Muscle of arm (tissue), 14 donors: ENCODE measurements at places on chromosomes 3 and 15.

- DNase-seq, result no peak
Observed at GRCh38 chr15:79887054-79887930, 9.5 kb downstream of the MTHFS start.

DNA sequence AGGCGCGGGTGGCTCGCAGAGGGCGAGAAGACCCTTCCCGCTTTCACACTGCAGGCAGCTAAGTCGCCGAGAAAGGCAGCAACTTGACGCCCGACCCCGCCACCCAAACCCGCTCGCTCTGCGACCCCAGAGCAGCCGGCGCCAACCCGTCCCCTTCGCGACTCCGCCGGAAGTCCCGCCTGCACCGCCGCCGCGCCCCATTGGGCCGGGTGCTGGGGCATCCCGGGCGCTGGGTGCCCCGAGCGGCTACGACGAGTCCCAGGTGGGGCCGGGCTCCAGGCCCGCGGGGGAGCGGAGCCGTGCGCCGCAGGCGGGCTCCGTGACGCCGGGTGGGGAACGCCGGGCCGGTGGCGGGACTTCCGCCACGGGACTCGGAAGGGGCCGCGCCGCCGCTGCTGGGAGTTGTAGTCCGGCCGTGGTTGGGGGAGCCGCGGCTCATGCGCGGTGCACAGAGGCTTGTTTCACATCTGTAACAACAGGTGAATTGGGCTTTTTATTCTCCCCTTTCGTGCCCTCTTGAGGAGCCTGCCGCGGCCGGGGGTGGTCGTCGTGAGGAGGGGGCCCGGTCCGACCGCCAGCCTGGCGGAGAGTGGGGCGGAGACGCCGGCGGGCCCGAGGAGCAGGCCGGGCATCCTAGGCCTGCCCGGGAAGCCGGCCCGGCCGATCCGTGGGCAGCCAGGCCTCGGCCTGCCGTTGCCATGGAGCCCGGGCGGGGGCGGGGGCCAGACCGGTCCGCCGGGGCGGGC is at the start of gene DHX30:
Gene DHX30, plus strand, starts transcription at position 405 of the 746 bp plus-strand sequence. CDS start 7,546 bp downstream, outside the sequence.
- peak; percentile 86 for DNase-seq

DNA sequence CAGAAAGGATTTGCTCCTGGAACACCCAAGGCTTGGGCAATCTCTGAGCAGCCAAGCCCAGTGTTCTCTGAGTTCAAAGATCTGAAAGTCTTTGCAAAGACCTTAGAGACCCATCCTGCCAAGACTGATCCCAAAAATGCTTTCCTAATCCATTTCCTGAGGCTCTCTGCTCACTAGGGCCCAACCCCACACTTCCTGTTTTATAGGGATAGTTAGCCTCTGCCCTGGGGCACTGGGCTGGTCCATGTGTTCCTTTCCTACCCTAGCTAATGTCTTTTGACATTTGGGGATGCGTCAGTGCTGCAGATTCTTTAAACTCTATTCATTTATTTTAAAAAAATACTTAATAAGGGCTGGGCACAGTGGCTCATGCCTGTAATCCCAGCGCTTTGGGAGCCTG is 372.7 kb downstream of the ROBO2 start:
- DNase-seq, result no peak

- no peak for DNase-seq
Observed at GRCh38 chr3:104411757-104412156, 955.0 kb upstream of the ALCAM start.

- DNase-seq, result no peak
Observed at GRCh38 chr15:41634072-41634626, 26.1 kb upstream of the MGA start.

GRCh38 chr15:98720031-98720430 is 71.7 kb downstream of the IGF1R start:
- DNase-seq, result no peak

DNA sequence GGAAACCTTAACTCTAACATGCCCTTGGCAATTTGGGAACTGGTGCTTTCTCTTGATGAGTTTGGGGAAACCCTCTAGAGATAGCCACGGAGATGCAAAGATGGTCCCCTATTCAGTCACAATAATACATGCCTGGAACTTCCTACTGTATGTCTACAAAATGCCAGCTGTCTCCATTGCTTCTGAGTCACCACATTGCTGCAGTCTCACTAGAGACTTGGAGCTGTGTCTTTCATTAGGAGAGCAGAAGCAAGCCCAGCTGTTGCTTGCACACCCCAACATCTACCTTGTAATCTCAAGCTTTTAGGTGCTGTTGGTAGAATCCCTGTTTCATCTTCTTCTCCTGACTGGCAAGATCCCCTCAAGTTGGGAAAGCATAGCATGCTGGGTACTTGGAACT is 261.0 kb downstream of the ADAMTSL3 start:
- DNase-seq, result no peak

DNA sequence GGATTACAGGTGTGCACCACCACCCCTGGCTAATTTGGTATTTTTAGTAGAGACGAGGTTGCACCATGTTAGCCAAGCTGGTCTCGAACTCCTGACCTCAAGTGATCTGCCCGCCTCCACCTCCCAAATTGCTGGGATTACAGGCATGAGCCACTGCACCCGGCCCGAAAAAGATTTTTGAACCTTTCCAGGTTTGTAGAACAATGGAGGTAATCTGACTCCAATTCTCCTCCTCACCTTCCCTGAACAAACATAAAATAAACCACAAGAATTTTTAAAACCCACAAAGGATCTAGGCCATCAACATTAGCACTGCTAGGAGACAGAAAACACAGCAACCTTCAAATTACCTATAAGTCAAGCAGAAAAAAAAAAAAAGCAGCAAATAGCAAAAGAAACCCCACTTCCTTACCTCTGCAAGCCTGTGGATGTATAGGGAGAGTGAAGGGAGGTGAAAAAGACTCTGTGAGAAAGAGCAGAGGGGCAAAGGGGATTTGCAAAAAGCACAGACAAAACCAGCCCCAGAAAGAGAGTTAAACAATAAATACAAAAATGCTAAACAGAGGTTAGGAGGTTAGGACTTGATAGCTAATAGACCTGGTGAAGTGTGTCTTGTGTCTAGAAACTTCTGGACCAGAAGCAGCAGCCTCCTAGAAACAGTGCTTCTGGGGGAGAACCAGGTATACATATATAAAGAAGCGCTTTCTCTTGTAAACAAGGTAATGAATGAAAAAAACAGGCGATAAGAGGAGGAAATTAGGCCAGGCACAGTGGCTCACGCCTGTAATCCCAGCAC is 32.1 kb downstream of the TFDP2 start:
- no peak for DNase-seq

- DNase-seq, result no peak
Observed at GRCh38 chr3:161274691-161275298, 53.7 kb downstream of the NMD3 start.

- peak; percentile 26 for DNase-seq
Observed at GRCh38 chr15:91055548-91056331, 33.3 kb upstream of the VPS33B start.

GRCh38 chr3:49244581-49245205 is 32.3 kb downstream of the C3orf62 start:
- no peak for DNase-seq

- peak; percentile 14 for DNase-seq
Observed at GRCh38 chr15:23565395-23566070, at the start of gene MKRN3. MKRN3 (plus strand) TSS chr15:23565674; CDS start chr15:23565783, 109 bp downstream.

- DNase-seq, result no peak
Observed at GRCh38 chr15:41883484-41883825, 10.4 kb downstream of the SPTBN5 start.

DNA sequence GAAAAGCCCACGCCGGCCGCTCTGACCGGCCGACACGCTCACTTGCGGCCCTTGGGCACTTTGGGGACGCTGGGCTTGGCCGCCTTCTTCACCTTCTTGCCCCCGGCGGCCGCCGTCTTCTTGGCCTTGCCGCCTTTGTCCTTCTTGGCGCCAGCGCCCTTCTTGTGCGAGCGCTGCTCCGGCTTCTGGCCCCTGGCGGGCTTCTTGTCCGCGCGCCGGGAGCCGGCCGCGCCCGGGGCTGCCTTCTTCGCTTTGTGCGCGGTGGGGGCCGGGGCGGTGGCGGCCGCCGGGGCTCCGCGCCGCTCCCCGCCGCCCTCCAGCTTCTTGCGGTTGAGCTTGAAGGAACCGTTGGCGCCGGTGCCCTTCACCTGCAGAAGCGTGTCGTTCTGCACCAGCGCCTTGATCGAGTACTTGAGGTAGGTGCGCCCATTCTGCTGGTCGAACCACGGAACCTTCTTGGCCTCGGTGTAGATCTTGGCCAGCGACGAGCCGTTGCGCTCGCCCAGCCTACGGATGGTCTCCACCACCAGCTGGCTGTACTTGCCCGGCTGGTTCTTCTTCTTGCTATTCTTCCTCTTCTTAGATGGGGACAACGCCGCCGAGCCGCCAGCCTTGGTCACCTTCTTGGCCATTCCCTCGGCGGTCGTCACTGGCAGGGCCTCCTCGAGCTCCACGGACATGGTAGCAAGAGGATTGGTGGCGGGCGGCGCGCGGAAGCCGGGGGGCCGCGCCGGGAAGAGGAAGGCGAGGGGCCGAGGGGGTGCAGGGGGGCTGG is 36.7 kb downstream of the HMCES start:
- no peak for DNase-seq

DNA sequence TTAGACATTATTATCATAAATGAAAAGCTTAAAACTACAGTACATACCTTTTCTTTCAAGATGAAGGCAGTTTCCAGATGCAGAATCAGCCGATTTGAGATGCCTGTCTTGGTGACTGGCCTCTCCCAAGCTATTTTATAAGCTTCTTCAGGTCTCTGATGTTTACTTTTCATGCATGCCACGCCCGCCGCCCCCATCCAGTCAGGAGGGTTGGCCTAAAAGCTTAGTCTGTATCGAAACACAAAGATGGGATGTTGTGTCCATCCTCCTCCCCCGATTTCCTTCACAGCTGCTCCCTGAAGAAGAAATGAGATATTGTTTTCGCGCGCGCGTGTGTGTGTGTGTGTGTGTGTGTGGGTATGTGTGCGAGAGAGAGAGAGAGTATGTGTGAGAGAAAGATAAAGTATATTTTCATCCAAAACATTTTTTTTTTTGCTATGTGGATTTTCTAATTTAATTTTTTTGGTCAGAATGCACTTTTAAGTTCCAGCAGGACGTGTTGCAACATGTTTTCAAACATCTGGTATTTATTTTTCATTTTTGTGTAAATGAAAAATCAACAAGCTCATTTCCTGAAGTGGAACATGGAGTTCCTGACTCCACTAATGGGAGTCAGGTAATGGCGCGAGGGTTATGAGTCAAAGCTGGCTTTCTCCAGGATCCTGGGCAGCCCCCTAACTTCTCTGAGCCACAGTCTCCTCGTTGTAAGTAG is at the start of gene APOD:
Gene APOD, minus strand, starts transcription at position 110 of the 712 bp plus-strand sequence. CDS start 4,479 bp downstream, outside the sequence.
- DNase-seq, result peak; percentile 62

GRCh38 chr3:113331187-113331586 is 110.1 kb downstream of the CFAP44 start:
- no peak for DNase-seq

DNA sequence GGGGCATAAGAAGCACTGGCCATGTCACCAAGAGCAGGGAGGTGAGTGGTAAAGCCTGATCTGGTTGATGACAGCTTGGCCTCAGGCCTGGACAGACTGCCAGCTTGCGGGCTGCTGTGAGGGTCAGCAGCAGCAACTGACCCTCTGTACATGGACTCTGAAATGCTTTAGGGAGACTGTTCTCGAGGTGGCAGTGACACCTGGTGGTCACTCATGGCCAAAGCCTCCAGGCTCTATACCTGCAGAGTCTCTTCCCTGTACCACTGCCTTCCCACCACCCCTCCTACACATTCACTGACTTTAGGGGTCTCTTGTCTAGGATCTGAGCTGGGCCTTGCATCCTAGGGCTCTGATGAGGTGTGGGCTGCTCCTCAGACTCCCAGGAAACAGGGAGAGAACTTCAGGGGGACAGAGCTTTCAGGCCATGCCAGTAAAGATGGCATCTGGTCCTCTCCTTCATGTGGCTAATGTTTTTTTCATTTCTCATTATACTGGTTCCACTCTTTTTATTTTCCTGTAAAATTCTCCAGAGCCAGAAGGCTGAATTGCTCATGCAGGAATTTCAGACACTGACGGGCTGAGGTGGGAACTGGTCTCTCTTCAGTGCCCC is 17.2 kb upstream of the TIMP4 start:
- peak; percentile 58 for DNase-seq

DNA sequence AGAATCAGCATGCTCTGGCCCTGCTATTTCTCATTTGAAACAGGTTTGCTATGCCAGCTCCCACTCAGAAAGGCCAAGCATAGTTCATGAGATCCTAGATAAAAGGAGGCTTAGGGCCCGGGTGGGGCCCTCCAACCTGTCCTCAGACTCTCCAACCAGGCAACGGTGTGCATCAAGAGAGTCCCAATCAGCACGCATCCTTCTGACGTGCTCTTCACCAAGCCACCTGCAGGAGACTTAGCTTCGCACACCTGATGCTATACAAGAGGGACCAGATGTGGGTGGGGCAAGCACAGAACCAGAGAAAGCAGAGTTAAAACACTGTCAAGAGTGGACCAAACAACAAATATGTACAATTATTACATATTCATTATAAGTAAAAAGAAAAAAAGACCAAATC is 17.3 kb downstream of the STIMATE start:
- no peak for DNase-seq

DNA sequence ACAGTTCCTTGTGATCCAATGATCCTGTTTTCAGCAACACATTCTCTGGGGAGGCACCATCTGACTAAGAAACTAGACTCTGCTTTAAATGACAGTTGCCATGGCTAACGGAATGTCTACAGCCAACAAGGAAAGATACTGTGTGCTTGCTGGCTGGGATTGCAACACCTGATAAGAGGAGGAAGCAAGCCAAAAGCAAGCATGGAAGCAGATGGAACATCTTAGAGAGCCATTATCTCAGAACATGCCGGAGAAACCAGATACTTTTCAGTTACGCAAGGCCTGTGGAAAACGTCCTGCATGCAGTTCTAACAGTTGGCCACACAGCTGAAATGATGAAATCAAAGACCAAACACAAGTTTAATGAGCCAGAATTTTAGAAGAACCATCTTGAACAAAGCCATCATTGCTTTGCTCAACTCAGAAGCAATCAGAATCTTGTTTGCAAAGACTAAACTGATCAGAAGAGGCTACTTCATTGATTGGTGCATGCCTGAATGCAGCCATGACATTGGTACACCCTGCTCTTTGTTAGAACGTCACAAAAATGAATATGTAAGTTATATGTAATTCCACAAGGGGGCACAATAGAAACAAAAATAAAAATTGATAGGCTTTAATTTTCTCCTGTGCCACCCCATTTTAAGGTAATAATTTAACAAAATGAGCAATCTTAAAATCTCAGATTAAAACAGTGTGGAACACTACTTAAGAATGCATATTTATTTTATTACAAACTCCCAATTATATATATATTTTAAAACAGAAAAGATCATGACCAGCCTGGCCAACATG is 50.8 kb downstream of the GXYLT2 start:
- DNase-seq, result peak; percentile 64

DNA sequence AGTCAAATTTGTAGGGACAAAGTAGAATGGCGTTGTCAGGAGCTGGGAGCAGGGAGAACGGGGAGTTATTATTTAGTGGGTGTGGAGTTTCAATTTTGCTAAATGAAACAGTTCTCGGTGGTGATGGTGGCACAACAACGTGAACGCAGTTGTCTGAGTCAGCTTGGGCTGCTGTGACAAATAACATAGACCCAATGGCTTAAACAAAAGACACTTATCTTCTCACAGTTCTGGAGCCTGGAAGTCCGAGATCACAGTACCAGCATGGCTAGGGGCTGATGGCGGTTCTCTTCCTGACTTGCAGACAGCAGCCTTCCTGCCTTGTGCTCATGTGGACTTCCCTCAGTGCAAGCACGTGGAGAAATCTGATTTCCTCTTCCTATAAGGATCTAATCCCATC is 90.2 kb downstream of the CHSY1 start:
- no peak for DNase-seq
